Urinary bladder (tissue), 4 donors: ENCODE measurements at places on chromosomes 11 and 22. TPM values are rescaled to one million over a fixed set of nuclear protein-coding genes. Genes with fewer than 3 reads are reported as not detected.

Gene CAT
- 165 TPM for total RNA-seq

GRCh38 chr11:124801014-124801413, 808 bp upstream of the MSANTD2 start:
- DNase-seq: no peak

- peak; percentile 37 for DNase-seq
These were observed 737 bp downstream of the RBM4 start for GRCh38 chr11:66639066-66639813.

- no peak for DNase-seq
These were observed 365 bp downstream of the MGAT3 start for GRCh38 chr22:39457198-39457555.

- DNase-seq: no peak
These were observed 5.2 kb downstream of the C11orf52 start for GRCh38 chr11:111923951-111924350.

DNA sequence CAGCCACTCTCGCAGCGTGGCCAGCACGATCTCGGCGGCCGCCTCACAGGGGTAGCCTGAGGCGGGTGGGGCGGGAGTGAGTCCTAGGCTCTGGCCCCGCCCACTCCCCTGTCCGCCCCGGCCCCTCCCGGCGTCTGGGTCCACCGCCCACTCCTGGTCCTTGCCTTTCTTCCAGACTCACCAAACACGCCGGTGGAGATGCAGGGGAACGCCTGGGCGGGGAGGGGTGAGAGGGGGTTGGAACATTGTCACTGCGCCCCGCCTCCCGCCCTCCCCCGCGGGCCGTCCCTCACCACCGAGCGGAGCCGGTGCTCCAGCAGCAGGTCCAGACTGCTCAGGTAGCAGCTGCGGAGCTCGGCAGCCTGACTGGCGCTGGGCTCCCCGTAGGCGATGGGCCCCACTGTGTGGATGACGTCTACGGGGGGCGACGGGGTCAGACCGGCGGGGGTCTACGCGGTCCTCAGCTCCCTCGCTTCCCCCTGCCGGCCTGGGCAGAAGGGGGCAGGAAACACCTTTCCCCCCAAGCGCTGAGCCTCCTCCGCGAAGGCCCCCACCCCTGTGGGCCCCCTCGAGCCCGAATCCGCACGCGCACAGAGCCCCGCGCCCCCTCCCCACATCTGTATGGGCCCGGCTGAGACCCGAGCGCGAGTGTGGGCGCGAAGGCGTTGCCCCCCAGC, 13.2 kb downstream of the OTUB1 start:
- DNase-seq: no peak

GRCh38 chr11:130719220-130719915, 196.9 kb downstream of the SNX19 start:
- peak; percentile 33 for DNase-seq
